ENCODE measurements at places on chromosomes 3 and 15.

DNA sequence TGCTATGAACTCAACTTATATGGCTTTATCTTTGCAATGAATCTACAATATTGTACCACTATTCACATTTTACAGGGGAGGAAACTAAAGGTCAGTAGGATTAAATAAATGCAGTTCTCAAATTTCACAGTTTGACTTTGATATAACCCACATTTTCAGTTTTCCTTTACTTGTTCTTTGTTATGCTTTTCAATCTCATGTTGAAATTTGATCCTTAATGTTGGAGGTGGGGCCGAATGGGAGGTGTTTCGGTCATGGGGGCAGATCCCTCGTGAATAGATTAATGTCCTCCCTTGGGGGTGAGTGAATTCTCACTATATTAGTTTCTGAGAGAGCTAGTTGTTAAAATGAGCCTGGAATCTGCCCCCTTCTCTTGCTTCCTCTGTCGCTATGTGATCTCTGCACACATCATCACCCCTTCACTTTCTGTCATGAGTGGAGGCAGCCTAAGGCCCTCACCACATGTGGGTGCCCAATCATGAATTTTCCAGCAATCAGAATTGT, 44.7 kb downstream of the CD200 start:
- DNase-seq = peak; percentile 50

DNA sequence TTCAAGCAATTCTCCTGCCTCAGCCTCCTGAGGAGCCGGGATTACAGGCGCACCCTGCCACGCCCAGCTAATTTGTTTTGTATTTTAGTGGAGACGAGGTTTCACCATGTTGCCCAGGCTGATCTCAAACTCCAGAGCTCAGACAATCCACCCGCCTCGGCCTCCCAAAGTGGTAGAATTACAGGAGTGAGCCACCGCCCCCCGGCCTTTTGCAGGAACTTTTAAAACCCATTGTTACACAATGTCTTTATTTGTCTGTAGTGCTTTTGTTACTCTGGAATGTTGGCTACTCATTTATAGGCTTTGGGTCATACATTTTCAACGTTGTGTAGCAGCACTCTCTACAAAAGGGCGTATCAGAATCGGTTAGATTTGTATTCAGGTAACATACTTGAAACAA, 499.1 kb downstream of the ROBO2 start:
- no peak for DNase-seq

GRCh38 chr3:71990545-71990944, 205.6 kb upstream of the PROK2 start:
- DNase-seq = no peak

- no peak for DNase-seq
Measured at GRCh38 chr3:17983106-17983505, 240.7 kb upstream of the TBC1D5 start.

DNA sequence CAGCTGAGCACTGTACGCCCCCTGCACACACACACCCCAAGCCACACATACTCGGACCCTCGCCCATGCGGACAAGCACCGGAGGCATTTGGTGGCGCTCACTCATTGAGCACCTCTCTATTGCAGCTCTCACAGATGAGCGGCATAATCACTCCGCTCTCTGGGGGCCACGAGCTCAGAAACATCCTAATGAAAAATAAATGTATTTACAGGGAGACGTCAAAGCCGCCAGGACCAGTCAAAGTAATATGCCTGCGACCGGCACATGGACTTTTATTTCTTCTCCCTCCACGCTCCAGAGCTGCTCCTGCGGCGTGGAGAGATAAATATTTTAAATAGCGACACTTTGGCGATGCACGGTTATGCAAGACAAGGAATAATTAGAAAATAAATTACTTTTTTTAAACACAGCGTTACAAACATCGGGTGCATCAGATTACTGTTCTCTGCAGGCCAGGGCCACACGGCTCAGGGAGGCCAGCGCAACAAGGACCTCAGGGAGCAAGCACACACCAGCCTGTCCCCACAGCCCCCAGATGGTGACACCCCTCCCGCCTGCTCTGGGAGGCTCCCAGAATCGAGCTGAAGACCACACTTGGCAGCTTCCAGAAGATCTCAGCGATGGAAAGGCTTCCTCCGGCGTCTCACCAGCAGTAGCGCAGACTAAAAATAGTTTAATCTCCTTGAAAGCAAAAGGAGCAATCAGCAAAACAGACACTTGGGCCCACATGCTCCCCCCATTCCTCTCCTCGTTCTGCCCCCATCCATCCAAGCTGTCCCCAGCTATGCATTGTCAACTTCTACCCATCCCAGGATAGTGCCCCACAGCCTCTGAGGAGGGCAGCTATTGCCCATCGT, 48.0 kb downstream of the CACNA2D2 start:
- DNase-seq = no peak

DNA sequence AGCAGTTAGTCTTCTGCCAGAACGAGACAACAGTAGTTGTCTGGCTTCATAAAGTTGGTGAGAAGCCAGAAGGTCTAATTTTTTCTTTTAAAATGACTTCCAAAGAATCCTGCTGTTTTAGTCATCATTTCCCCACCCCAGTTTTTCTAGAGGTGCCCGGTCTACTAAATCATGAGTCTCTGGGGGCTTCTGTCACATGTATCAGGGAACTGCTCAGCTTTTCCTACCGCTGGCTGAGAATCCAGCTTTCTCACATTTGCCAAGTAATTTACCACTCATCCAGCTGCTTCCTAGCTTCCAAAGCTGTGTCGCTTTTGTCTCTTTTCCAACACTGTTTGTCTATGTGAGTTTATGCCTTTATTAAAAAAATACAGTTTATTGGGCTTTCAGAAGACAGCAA, 183.3 kb downstream of the NSUN3 start:
- peak; percentile 86 for DNase-seq
